ENCODE measurements at places on chromosomes 5 and 9. TPM values are rescaled to one million over a fixed set of nuclear protein-coding genes. Genes with fewer than 3 reads are reported as not detected.

ELAVL2 gene
- total RNA-seq, result not detected

ARHGEF28 gene
- not detected for total RNA-seq

CXXC5 gene
- 1.2 TPM for total RNA-seq

NAIF1 gene
- 15.4 TPM for total RNA-seq

FBN2 gene
- not detected for total RNA-seq

FCHO2 gene
- 0.47 TPM for total RNA-seq

CYLC2 gene
- not detected for total RNA-seq

WDR38 gene
- not detected for total RNA-seq

KIF4B gene
- total RNA-seq, result not detected

TMEM174 gene
- total RNA-seq, result not detected

NEUROG1 gene
- not detected for total RNA-seq

ISL1 gene
- total RNA-seq, result not detected

CSNK1G3 gene
- total RNA-seq, result 28.6 TPM

SPINK13 gene
- total RNA-seq, result not detected

PITX1 gene
- total RNA-seq, result not detected

SNCAIP gene
- not detected for total RNA-seq

DRD1 gene
- total RNA-seq, result not detected

OCLN gene
- total RNA-seq, result 2.2 TPM

TBCA gene
- 168 TPM for total RNA-seq

PCDHA6 gene
- total RNA-seq, result not detected

ADAMTS12 gene
- not detected for total RNA-seq

CATSPER3 gene
- total RNA-seq, result 0.68 TPM

SH3GL2 gene
- not detected for total RNA-seq

PCDHGA9 gene
- total RNA-seq, result 0.08 TPM

SPARC gene
- not detected for total RNA-seq

S1PR3 gene
- total RNA-seq, result not detected

ORM2 gene
- total RNA-seq, result not detected

HAVCR1 gene
- total RNA-seq, result 2.9 TPM

GRM6 gene
- total RNA-seq, result not detected

LCN2 gene
- not detected for total RNA-seq

GNAQ gene
- total RNA-seq, result 29.7 TPM

FAF2 gene
- total RNA-seq, result 31.3 TPM

FAM13B gene
- total RNA-seq, result 39.7 TPM

GPR150 gene
- 0.83 TPM for total RNA-seq

SLC46A2 gene
- not detected for total RNA-seq

ARL14EPL gene
- not detected for total RNA-seq

SEMA6A gene
- not detected for total RNA-seq

ATP10B gene
- not detected for total RNA-seq

PWWP2A gene
- 24.9 TPM for total RNA-seq

CDX1 gene
- not detected for total RNA-seq

OLFM1 gene
- not detected for total RNA-seq

CEL gene
- total RNA-seq, result 2.8 TPM
